ENCODE measurements at places on chromosomes 11 and 22. TPM values are rescaled to one million over a fixed set of nuclear protein-coding genes. Genes with fewer than 3 reads are reported as not detected.

DNA sequence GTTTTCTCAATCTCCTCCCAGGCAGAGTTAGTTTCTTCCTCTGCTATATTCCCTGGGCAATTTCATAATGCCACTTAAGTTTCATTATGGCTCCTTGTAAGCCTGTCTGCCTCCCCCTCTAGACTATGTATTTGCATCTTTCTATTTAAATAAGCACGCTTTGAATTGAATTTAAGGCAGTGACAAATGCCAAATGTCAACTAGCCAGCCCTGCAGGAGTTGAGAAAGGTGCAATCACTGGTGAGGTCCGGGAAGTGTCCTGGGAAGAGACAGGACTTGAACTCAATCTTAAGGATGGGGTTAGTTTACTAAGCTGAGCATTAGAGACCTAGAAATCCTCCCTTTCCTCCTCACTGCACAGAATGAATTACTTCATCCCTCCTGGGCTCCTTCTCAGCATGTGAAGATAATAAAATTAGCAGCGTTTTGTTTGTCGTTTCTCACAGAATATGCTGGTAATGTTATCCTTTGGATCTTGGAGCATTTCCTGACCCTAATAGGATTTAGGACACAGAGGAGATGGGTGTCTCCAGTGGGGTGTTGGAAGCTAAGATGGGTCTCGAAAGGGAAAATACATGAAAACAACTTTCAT is 1.6 kb downstream of the TCP11L1 start:
- DNase-seq = no peak

- no peak for DNase-seq
Observed at GRCh38 chr11:22444076-22444475, 105.9 kb downstream of the SLC17A6 start.

DNA sequence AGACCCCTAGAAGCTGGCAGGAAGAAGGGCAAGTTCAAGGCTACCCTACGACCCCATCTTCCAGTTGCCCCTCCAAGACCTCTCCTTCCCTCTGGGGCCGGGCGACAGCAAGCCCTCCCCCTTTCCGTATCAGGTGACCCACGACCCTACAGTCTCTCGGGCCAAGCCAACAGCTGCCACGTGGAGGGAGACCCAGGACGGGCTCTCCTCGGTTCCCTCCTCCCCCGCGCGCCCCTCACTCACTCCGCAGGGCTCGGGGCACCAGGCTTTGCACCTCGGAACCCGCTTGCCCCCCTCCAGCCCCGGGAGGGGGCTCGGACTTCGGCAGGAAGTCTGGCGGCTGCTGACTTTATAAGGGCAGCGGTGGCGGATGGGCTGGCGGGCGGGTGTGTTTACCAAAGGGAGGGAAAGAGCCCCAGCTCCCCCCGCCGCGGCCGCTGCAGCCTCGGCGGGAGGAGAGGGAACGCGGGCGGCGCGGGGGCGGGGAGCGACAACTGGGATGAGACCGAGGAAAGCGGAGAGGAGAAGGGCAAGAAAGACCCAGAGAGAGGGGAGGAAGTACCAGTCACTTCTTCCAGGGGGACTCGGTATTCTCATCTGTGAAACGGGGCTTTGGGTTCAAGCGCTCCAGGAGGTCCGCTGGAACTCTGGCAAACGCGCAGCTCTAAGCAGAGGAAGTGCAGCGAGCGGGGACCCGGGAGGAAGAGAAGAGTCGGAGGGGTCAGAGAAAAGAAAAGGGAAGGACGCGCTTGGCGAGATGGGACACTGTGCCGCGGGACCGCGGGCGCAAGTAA is 767 bp downstream of the SLC43A1 start:
- peak; percentile 68 for DNase-seq

CRKL gene
- total RNA-seq = 44.7 TPM

- no peak for DNase-seq
Observed at GRCh38 chr11:100630898-100631297, 56.2 kb upstream of the ARHGAP42 start.

DNA sequence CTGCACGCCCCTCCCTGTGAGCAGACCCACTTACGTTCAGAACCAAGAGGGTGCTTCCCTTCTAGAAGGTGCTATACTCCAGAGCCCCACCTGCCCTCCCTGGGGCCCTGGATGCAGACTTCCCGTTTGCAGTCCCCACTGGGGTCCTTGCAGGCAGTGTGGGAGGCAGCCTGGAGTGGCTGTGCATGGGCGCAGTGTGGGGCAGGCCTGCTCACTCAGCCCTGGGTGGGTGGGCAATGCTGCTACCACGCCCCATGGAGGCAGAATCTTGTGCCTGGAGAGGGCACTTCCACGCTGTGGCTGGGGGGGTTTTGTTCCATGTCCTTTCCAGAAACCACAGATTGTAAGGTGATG is 116.2 kb downstream of the KCNQ1OT1 start:
- no peak for DNase-seq

DNA sequence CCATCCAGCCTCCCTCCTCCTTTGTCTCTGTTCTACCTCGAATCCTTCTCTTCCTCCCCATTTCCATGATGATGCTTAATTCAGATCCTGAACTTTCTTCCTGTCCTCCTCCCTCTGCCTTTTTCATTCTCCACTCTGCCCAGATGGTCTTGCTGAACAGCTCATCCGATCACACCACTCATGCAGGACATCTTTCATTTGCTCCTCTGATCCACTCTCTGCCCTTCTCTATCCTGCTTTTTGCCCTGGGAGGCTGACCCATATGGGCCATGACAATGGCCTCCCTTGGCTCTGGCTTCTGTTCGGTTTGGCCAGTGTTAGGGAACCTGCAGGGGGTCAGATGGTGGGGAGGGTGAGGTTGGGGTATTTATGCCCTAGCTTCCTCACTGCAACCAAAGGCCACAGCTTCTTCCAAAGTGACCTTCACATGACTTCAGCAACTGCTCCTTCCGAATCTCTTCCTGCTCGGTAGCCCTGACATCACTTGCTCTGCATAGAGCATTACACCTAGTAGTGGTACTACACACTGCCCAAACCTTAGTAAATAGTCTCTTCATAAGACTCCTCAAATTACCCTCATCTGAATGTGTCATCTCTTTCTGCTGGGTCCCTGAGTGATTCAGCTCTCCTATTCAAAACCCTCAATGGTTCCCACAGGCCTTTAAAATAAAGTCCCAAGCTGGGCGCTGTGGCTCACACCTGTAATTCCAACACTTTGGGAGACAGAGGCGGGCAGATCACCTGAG is 32.7 kb upstream of the MICAL2 start:
- DNase-seq = no peak

- peak; percentile 82 for DNase-seq
Observed at GRCh38 chr11:11798586-11799438, 43.0 kb upstream of the USP47 start.

DNA sequence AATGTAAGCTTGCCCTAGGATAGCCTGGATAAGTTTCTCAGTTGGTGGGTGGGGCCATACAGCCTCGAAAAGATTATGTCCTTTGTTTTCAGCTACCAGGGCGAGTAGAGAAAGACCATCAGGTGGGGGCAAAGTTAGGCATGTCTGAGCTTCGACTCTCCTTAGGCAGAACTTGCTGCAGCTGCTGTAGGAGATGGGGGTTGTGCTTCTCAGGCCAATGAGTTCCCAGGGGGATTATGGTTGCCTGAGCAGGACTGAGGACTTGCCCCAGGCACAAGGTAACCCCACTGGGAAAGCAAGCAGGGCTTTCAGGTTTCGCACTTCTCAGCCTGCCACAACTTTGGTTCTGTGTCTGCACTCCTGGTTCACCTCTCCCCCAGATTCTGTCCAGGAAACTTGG is 173.4 kb upstream of the SESN3 start:
- DNase-seq = no peak

DNA sequence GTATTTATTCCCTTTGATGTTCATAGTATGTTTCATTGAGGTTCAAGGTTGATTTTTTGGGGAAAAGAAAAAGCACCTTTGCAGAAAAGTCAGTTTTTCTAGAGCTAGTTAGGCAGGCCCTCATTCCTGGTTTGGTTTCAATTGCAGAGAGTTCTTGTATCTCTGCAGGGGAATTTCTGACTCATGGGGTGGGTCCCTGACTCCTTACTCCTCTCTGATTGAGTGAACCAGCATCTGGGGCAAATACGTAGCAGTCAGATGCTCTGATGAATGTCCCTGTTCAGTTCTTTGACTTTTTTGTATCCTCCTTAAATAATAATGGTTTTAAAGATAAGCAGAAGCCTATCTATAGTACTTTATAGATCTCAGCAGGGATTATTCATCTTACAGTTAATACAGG is 7.7 kb upstream of the NCR3LG1 start:
- no peak for DNase-seq

DNA sequence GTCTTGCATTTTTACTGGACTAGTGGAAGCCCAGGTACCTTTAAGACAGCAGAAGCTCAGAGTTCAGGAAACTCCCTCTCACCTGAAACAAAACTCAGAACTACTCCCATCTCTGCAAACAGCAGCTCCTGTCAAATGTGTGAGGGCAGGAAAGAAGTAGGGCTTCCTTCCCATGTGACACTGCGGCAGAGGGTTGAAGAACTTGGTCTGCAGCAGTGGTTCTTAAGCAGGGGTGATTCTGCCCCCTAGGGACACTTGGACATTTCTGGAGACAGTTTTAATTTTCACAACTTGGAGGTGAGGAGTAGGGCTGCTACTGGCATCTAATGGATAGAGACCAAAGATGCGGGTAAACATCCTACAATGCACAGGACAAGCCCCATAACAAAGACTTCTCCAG is 63.4 kb downstream of the RCN1 start:
- no peak for DNase-seq

- no peak for DNase-seq
Observed at GRCh38 chr11:10696468-10697322, 3.1 kb upstream of the IRAG1 start.

EEF1G gene
- total RNA-seq = 1,136 TPM

- DNase-seq = no peak
Observed at GRCh38 chr11:123448823-123449222, 18.8 kb downstream of the GRAMD1B start.

GRCh38 chr11:131875611-131876010 is 505.2 kb downstream of the NTM start:
- no peak for DNase-seq

OR2D3 gene
- not detected for total RNA-seq

PATE2 gene
- not detected for total RNA-seq

GRCh38 chr11:118264569-118265465 is 720 bp upstream of the MPZL2 start:
- peak; percentile 60 for DNase-seq

DNA sequence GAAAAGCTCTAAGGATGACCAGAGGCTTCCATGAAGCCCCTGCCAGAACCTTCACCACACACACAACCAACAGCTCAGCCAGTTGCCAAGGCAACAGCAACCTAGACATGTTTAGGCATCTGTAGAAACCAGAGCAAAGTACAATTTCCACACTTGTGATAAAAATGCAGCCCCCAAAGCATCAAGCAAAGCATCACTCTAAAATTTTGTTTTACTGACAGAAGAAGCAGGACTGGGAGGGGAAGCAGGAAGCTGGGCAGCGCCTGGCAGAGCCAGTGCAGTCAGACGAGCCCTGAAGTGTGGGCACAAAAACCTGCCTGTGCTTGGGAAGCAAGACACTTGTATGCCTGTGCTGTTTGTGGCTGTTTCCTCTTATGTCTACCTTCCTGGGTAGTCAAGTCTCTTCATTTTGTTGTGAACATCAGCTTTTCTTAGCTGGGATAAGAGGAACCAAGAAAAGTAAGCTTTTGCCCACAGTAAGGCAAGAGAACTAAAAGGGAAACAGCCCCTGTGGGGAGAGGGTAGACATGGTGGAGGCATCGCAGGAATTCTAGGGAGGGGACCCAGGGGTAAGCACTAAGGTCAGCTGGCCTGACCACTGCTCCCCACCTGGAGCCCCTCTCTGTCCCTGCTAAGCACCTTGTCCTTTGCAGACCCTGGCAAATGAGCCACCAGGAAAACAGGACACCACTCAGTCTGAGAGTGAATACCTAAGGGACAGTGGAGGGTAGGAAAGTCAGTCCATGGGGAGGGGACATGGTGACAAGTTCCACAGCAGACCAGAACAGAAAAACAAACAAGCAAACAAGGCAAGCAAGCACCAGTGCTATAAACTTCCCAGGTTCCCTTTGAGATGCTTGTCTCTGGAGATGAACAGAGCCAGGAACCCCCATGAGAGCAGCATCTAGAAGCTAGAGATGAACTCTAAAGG is 13.4 kb downstream of the PACSIN2 start:
- no peak for DNase-seq

DNA sequence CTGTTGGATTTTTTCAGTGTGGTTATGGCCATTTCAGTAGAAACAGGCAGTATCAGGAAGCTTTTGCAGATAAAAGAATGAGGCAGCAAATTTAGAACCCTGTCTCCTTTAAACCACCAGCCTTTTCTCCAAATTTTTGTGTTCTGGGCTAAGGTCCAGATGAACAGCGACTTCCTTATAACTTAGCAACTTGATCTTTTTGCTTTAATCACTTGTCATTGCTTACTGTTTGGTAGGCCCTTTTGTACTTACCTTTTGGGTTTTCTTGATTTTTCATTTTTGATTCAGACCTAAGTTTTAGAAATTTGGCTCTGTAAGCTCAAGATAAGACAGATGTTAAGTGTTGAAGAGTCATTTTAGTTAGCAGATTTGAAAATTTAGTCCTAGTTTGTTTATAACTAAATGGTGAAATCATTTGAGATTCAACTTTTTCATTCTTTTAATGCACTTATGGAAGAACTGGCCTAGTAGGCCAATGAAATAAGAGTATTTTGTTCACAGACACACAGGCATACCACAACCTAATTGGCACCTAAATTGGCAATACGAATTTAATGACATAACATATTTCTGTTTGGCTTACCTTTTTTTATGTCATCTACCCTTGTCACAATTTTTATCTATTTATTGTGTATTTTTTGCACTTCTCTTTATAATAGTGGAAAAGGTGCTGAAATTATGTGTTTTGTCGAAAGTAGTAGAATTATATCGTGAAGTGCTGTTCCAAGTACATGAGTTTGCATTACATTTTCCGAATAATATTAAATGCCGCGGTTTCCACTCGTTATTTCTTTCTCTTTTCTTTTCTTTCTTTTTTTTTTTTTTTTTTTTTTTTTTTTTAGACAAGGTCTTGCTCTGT is 2.1 kb downstream of the RTN3 start:
- no peak for DNase-seq

- no peak for DNase-seq
Observed at GRCh38 chr11:70429428-70429705, 31.0 kb downstream of the CTTN start.

DNA sequence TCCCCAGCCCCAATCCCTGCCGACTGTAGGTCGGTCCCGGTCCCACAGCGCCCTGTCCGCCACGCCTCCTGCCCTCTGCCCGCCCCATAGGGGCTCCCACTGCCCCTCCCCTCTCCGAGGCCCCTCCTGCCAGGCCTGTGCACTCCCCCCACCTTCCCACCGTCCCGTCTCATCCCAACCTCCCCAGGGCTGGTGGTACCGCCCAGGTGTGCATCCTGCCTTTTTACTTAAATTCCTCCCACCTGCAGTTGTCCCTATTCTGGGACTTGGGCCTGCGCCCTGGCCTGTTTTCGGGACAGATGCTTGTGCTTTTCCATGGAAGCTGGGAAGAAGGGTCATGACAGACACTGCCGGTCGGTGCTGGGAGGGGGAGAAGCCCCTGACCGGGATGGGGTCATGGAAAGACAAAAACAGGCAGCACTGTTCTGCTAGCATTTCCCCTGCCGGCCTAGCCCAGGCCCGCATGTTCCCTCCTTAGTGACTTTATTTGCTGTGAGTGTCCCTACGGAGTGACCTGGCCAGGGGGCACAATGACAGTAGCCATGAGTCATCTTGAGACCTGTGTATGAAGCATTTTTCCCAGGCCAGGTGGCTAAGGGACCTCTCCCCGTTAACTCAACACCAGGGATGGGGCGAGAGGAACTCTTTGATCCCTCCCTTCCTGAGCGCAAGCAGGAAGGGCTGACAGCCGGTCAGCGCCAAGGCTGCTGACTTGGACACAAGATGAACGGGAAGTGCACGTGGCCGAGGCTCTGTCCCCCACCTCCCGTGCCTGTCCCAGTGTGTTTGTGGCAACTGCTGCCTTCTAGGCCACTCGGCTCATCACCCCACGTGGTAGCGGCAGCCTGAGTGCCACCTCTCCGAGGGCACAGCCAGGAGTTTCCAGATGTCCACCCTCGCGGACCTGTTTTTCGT is 7.1 kb downstream of the TBX1 start:
- DNase-seq = no peak
